ENCODE measurements at places on chromosomes 16 and 17. TPM values are rescaled to one million over a fixed set of nuclear protein-coding genes. Genes with fewer than 3 reads are reported as not detected.

GRCh38 chr16:58063377-58064076 lies 38.0 kb downstream of the MMP15 start:
- DNase-seq = no peak

The ARL17B gene
- 6.6 TPM for total RNA-seq

GRCh38 chr16:85996843-85997242 lies 97.9 kb downstream of the IRF8 start:
- DNase-seq = no peak

DNA sequence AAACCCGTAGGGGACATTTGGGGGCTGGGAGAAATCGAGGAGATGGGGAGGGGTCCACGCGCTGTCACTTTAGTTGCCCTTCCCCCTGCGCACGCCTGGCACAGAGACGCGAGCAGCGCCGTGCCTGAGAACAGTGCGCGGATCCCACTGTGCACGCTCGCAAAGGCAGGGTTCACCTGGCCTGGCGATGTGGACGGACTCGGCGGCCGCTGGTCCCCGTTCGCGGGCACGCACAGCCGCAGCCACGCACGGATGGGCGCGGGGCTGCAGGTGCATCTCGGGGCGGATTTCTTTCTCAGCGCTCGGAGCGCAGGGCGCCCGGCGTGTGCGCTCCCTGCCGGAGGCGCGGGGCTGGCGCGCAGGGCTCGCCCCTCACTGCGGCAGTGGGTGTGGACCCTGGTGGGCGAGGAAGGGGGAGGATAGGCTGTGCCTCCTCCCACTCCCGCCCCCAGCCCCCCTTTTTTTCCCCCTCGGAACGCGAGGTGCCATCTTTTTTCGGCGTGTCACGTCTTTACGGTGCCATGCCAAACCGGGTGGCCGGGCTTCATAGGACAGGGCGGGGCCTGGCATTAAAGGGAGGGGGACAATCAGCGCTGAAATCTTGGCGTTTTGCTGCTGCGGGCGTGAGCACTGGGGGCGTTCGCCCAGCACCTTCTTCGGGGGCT lies 1.1 kb downstream of the MAPT start:
- DNase-seq = no peak

DNA sequence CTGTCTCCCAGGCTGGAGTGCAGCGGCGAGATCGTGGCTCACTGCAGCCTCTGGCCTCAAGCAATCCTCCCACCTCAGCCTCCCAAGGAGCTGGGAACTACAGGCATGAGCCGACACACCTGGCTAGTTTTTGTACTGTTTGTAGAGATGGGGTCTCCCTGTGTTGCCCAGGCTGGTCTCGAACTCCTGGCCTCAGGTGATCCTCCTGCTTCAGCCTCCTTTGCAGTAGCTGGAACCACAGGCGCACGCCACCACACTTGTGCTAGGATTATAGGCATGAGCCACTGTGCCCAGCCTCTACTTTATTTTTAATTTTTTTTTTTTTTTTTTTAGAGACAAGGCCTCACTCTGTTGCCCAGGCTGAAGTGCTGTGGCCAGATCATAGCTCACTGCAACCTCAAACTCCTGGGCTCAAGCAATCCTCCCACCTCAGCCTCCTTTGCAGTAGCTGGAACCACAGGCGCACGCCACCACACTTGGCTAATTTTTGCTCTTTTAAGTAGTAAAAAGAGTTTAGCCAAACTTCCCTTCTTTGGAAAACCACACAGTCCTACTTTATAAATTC lies 4.4 kb downstream of the NTAN1 start:
- no peak for DNase-seq

The SLC35G6 gene
- total RNA-seq = not detected

- DNase-seq = no peak
Observed at GRCh38 chr17:56934280-56934679, 20.4 kb upstream of the TRIM25 start.

GRCh38 chr17:4725646-4726310 lies 5.5 kb upstream of the MED11 start:
- DNase-seq = no peak

DNA sequence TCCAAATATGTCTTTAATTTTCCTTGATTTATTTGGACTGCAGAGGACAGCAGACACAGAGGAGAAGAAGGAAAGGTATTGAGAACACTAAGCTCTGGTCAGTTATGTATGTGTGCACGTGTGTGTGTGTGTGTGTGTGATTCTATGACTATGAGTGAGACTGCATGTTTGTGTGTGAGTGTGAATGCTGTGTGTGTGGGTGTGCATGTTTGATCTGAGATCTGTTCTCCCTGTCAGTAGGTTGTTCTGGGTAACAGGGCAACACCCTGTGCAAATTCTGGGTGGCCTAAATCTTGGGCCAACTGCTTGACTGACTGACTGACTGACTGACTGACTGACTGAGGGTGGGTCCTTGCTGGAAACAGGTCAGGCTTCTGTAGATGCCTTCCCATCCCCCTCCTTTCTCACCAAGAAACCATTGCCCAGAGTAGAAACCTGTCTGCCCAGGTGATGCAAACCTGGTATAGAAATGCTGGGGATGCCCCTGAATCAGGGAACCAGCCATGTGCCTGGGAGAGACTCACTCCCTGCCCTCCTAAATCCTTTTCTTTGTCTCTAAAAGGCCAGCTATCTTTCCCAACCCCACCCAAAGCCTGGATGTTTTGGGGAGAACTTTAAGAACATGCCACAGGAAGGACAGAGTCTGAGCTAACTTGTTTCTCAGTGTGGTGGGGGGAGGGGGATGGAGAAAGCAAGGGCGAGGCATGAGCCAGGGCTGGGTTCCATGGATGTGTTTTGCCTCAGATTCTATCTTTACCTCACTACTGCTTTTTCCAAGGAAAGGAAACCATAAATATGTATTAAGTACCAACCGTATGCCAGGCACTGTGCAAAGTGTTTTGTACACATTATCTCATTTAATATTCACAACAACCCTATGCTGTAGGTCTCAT lies 4.5 kb upstream of the NR1D1 start:
- no peak for DNase-seq

The MYH10 gene
- total RNA-seq = 149 TPM
